RWPE1 (cell line): ENCODE measurements at places on chromosomes 11 and 22.

- no peak for DNase-seq
These were observed 46.4 kb downstream of the RAB30 start for GRCh38 chr11:83025267-83025704.

DNA sequence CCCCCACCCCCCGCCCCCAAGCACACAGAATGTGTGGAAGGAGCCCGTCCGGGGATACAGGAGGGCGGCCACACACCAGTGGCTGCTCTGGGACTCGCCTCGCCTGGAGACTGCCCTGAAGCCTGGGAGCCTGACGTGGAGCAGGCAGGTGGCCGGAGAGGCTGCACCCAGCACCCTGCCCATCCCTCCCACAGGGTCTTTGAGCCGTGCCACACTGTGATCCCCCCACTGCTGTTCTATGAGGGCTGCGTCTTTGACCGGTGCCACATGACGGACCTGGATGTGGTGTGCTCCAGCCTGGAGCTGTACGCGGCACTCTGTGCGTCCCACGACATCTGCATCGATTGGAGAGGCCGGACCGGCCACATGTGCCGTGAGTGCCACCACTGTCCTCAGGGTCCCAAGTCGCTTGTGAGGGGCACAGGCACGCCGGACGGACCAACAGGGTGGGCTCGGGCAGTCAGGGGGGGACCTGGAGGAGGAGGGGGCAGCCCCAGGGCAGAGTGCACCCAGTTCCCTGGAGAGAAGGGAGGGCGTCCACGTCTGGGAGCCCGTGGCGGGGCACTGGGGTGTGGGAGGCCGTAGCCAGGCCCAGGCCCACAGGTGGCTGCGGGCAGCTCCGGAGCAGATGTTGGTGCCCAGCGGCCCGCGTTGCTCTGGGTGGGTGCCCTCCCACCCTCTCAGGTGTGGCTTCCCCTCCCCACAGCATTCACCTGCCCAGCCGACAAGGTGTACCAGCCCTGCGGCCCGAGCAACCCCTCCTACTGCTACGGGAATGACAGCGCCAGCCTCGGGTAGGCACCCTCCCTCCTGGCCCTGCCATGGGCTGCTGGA, 27.0 kb upstream of the MUC5B start:
- no peak for DNase-seq

DNA sequence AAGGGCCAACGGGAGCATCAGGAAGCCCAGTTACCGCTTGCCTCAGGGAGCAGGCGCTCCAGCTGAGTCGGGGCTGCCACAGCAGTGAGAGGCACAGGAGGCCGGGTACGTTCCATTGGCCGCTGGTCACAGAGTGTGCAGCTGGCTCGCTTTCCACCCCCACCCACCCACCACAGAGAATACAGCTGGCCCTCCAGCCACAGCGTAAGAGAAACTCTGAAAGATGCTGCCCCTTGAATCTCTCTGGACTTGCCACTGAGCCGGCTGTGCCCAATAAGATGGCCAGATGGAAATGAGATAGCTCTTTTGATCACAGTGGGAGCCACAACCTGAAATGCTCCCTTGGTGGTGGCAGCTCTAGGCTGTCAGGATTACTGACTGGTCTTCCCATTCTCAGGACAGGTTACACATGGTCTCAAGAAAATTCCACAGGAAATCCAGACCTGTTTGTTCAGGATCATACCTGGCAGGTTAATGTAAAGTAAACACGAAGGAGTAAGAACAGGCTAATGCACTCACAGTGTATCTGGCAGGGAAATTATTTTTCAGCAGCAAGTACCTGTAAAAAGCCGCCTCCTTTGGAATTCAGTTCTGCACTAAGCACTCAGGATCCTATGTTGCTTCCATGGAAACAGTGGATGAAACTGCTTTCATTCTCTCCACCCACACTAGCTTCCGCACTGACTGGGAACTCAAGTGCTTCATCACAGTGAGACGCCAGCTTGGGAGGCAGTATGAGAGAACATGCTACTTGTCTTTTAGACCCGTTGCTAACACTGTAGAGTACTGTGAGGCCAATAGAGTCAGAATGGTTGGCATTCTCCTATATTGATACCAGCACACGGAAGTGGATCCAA, 16.5 kb downstream of the SIAE start:
- no peak for DNase-seq

- DNase-seq, result no peak
These were observed 83.9 kb upstream of the C11orf87 start for GRCh38 chr11:109338131-109338530.

DNA sequence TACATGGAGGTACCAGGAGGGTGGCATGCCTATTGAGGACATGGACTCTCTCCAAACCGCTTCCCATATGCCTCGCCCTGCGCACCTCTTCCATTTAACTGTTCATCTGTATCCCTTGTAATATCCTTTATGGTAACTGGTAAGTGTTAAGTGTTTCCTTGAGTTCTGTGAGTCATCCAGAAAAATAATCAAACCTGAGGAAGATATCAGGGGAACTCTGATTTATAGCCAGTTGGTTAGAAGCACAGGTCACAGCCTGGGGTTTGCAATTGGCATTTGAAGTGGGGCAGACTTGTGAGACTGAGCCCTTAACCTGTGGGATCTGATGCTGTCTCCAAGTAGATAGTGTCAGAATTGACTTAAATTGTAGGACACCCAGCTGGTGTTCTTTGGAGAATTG, 27.6 kb upstream of the CAT start:
- DNase-seq, result no peak

DNA sequence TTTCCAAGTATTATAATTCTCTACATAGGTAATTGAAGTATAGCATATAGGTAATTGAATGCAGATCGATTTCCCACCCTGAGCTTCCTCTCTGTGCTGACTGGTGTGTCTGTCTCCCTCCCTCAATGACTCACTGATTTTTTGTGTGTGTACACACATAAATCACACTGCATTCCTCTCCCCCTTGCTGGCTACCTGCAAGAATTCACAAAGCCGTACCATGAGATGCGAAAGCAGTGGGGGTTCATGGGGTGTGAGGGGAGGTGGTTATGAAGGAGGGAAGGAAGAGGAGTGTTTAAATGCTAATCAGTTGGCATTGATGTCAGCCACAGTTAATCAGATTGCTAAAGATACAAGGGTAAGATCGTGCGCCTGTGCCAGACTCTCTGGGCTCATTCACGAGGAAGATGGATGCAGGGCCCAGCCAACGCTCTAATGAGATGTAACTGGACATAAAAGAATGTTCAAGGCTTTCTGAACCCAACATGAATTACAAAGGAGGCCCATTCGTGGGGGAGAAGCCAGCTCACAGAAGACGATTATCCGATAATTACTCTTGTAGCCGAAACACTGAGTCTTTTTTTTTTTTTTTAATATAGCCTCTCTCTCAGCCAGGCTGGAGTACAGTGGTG, 107.4 kb downstream of the SEZ6L start:
- DNase-seq, result no peak

- DNase-seq, result no peak
These were observed 99.9 kb downstream of the PIWIL4 start for GRCh38 chr11:94666792-94667721.

DNA sequence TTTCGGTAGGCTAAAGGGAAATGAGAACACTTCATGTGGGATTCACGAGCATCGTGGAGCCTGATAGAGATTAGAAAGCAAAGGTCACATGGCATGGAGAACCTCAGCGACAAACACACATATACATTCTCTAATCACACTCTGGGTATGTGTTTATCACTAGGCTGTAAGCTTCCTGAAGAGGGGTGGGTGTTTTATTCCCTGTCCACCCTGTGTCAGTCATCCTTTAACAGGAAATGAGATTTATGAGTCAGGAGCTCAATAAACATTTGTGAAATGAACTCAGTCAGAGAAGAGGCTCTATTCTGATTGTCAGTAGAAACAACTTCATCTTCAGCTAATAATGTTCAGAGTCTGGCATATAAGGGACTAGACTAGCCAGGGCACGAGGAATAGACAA, 71.7 kb upstream of the EIF3M start:
- peak; percentile 17 for DNase-seq

DNA sequence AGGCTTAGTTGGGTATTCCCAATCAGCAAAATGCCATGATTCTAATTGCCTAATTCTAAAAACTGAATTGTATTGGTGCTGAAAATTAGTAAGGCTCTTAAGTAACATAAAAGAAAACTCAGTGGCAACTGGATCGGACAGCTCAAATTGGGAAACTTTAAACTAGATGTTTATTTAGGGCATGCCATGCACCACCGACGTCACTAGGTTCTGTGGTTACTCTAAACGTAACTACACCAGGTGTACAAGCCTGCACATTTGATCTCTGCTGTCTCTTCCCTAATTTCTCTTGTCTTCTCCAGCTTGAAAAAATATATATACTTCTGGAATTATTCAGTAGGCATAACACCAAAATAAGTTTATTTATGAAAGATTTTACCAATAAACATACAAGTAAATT, 378.2 kb downstream of the DCDC1 start:
- no peak for DNase-seq

GRCh38 chr22:43375951-43376455, 32.8 kb upstream of the SCUBE1 start:
- DNase-seq, result no peak

DNA sequence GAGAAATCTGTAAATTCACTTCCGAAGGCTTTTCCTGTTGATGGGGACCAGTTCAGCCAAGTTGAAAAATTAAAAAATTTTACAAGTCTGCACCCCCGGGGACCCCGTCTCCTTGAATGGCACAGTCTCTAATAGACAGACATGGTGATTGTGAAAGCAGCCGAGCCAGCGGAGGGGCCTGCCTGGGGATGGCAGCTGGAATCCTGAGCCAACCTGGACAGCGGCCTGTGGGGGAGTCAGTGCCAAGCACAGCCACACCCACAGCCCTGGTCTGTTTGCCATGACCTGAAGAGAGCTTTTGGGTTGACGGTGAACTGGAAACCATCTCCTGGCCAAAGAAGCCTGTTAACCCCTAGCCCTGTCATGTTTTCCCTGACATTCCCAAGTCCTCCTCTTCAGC, 64.7 kb downstream of the PARVG start:
- DNase-seq, result no peak

GRCh38 chr11:9230296-9230695, 34.9 kb downstream of the DENND5A start:
- no peak for DNase-seq

GRCh38 chr11:23836981-23837380, 659.9 kb upstream of the LUZP2 start:
- DNase-seq, result no peak

- peak; percentile 59 for DNase-seq
These were observed 3.4 kb upstream of the SCUBE1 start for GRCh38 chr22:43346521-43346929.

GRCh38 chr11:71459767-71460320, 6.8 kb downstream of the NADSYN1 start:
- no peak for DNase-seq

DNA sequence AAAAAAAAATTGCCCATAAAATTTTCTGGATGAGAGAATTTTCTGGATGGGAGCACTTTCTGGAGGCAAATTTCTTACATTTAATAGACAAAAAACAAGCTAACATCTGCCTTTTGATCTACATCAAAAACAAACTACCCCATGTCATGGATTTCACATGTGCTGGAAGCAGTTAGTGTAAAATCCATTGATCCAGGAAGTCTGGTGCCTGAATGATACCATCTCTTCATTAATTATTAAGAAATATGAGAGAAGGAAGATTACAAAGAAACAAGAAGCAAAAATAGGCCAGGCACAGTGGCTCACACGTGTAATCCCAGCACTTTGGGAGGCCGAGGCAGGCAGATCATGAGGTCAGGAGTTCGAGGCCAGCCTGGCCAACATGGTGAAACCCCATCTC, 53.2 kb upstream of the FAM181B start:
- no peak for DNase-seq

DNA sequence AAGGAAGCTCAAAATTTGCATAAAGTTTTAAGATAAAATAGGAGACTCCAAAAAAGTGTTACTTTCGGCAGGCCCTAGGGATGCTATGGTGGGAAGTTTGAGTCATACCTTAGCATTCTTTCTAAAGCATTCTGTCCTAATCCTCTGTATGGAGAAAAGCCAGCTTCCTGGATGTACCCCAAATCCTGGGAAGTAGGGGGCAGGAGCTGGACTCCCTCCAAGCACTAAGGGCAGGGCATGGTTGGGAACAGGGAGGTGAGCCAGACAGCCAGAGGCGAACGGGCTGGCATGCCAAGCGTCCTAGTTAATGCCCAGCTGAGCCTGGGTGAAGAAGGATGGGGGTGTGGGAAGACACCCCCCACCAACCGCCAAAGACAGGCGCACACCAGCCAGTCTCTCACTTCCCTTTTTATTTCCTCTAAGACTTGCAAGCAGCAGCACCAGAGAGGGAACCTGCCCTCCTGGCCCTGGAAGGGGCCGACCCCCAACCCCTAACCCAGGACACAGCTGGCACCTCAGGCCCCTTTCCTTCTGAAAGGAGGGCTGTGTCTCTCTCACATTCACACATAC, 23.9 kb downstream of the RTN4RL2 start:
- DNase-seq, result no peak

DNA sequence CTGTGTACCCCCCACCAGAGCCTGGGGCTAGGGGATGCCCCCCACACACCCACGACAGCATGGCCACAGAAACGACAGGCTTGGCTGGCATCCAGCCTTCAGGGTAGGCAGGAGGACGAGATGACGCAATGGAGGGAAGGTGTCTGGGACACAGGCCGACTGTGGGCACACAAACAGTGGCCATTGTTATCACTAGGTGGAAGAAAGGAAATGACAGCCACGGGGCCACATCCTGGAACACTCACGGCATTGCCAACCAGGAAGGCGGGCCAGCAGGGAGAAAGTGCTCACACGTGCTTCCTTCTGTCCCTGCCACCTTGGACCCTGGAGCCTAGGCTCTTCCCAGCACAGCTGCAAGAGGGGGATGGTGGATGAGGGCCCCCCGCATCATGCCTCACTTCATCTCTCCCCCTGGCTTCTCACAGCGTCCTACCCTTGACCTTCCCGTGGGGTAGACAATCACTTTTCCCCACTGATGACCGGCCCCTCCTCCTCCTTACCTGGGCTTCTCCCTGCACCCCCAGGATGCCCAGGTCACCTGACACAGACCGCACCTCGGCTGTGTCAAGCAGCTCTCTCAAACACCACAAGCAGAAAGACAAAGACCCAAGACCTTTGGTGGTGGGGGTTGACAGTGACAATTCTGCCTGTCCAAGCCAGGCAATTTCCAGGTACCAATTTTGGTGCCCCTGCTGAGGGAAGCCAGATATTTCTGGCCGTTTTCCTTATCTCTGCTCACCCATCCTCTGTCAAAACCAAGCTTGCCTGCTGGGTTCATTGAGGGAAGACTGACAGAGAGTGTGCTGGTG, 8.6 kb downstream of the PLA2G6 start:
- no peak for DNase-seq
